ENCODE measurements at places on chromosomes 11 and 22. TPM values are rescaled to one million over a fixed set of nuclear protein-coding genes. Genes with fewer than 3 reads are reported as not detected.

DNA sequence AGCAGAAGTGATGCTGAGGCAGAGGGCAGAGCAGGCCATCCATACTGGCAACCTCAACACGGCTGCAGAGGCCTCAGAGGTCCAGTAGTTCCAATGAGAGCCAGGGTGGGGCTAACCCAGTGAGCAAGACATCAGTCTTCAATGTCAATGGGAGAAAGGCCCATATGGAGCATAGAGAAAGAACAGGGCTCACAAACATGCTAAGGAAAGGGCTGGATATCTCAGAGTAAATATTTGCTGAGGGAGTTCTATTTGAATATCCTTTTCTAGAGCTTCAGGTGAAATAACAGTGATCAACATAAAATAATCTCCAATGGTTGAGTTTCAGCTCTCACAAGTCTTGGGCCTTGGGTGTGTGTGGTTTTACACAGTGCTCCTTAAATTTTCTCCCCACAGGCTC lies 50.8 kb upstream of the CCDC90B start:
- no peak overlapping the region for H3K4me3 ChIP-seq
- DNase-seq, result no peak
- no peaks in the 10 kb centered on the region for H3K36me3 ChIP-seq
- H3K4me1 ChIP-seq, result no peaks in the 10 kb centered on the region
- no peak overlapping the region for H3K27ac ChIP-seq

DNA sequence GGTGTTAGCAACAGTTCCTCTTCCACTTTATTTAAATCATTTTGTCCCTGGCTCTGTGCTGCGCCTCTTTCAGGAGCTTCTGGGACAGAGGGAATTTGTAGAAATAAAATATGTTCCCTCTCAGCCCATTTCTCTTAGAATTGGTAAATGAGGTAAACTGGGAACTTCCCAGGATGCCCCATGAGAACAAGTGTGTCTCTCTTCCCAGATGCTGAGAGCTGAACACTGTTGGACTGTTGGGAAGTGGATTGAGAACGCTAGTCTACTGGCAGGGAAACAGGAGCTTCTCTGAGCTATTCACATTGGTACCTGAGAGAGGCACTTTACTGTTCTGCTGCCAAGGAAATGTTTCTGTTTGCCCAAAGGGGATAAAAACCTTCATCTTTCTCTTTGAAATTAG lies 4.0 kb downstream of the CRY2 start:
- peaks cover 29% of the 10 kb centered on the region for H3K36me3 ChIP-seq
- H3K4me3 ChIP-seq, result no peak overlapping the region
- no peak for DNase-seq
- no peak overlapping the region for H3K27ac ChIP-seq

- H3K4me1 ChIP-seq, result no peaks in the 10 kb centered on the region
- H3K27me3 ChIP-seq, result no peaks in the 10 kb centered on the region
- H3K27ac ChIP-seq, result no peak overlapping the region
- no peak overlapping the region for H3K4me3 ChIP-seq
These were observed 112.8 kb upstream of the ARHGAP20 start for GRCh38 chr11:110824912-110825620.

DNA sequence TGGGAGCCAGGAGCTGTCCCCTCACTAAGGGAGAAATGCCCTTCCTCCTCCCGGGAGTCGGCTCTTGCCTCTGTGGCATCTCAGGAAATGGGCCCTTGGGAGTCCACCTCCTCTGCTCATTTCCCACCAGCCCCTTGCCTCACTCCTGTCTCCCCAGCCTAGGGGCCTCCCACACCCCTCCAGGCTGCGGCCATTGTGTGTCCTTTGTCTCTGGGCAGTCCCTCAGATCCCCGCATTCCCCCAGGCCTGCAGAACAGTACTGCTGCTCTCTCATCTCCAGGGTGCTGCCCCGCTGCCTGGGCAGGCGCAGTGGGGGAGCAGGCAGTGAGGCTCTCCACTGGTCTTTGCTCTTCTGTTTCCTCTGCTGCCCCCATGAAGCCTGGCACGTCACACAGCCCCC lies 25.0 kb downstream of the ADA2 start:
- H3K27me3 ChIP-seq, result no peaks in the 10 kb centered on the region
- H3K4me1 ChIP-seq, result no peaks in the 10 kb centered on the region
- no peak overlapping the region for H3K27ac ChIP-seq
- peaks cover 53% of the 10 kb centered on the region for H3K36me3 ChIP-seq

Gene NAALADL1
- 30.1 TPM for total RNA-seq

Gene DCDC1
- 1.0 TPM for total RNA-seq

Data from T-cell (primary cell).